Endodermal cell (in vitro differentiated cells): ENCODE measurements at places on chromosomes 4 and X. TPM values are rescaled to one million over a fixed set of nuclear protein-coding genes. Genes with fewer than 3 reads are reported as not detected.
A peak's percentile ranks its signal among the peaks of the same experiment; 100 is the strongest.

DNA sequence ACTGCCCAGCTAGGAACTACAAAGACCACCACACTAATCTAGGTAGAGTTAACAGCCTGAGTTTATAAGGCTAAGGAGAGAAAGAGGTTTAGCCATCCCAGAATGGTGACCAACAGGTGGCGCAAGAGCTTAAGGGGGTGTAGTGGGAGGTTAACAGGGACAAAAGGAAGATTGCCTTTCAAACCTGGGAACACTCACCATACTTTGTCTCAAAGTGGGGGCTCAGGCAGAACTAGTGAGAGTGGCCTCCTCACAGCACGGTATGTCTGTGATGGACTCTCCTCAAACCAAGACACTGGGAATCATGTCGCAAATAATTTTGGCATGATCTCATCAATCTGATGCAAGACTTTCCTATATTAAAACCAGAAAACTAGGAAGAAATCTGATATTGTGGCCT, 23.4 kb downstream of the CCNI start:
- peak; percentile 92 for DNase-seq

The F8 gene
- total RNA-seq: 5.0 to 6.2 TPM (median 6.0 TPM) in 3 replicates

DNA sequence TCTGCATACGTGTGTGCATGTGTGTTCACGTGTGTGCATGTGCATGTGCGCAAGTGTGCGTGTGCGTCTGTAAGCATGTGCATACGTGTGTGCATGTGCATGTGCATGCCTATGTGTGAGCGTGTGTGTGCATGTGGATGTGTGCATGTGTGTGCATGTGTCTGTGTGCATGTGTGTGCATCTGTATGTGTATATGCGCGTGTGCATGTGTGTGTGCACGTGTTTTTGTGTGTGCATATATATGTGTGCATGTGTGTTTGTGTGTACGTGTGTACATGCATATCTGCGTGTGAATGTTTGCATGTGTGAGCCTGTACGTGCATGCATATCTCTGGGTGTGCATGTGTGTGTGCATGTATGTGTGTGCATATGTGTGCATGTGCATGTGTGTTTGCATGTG, 35.7 kb upstream of the DRD5 start:
- no peak for DNase-seq

The SPARCL1 gene
- 0.68 to 1.0 TPM (median 0.99 TPM) in 3 replicates for total RNA-seq
